ENCODE measurements at places on chromosomes 1 and 21. TPM values are rescaled to one million over a fixed set of nuclear protein-coding genes. Genes with fewer than 3 reads are reported as not detected.

ZYG11A gene
- total RNA-seq, result 0.90 TPM

- no peaks in the 10 kb centered on the region for H3K4me1 ChIP-seq
- H3K27ac ChIP-seq, result no peak overlapping the region
Measured at GRCh38 chr21:46394595-46395104, 64.0 kb upstream of the DIP2A start.

- H3K4me1 ChIP-seq, result peaks cover 31% of the 10 kb centered on the region
- peak overlapping the region; percentile 92 for H3K27ac ChIP-seq
- H3K36me3 ChIP-seq, result no peaks in the 10 kb centered on the region
- no peak for DNase-seq
- no peak overlapping the region for H3K4me3 ChIP-seq
Measured at GRCh38 chr21:34619841-34620665, 5.1 kb upstream of the RCAN1 start.

SYNJ1 gene
- 4.1 TPM for total RNA-seq

SHCBP1L gene
- total RNA-seq, result not detected

FABP3 gene
- 5.2 TPM for total RNA-seq

SLC16A4 gene
- total RNA-seq, result 0.71 TPM

- no peaks in the 10 kb centered on the region for H3K4me1 ChIP-seq
- no peak for DNase-seq
- H3K27me3 ChIP-seq, result no peaks in the 10 kb centered on the region
- H3K27ac ChIP-seq, result no peak overlapping the region
Measured at GRCh38 chr1:55623311-55623710, 408.1 kb upstream of the USP24 start.

ARHGAP30 gene
- total RNA-seq, result 65.7 TPM

GRCh38 chr1:230713547-230713914 is 391 bp downstream of the AGT start:
- H3K4me1 ChIP-seq, result peaks cover 2% of the 10 kb centered on the region
- no peak overlapping the region for H3K27ac ChIP-seq
- no peaks in the 10 kb centered on the region for H3K27me3 ChIP-seq
- H3K36me3 ChIP-seq, result no peaks in the 10 kb centered on the region
- DNase-seq, result no peak

RNASEL gene
- total RNA-seq, result 9.8 TPM

ECM1 gene
- total RNA-seq, result 0.71 TPM

GRCh38 chr1:191634801-191635508 is 523.3 kb upstream of the RGS18 start:
- no peaks in the 10 kb centered on the region for H3K36me3 ChIP-seq
- no peak overlapping the region for H3K27ac ChIP-seq
- no peaks in the 10 kb centered on the region for H3K4me1 ChIP-seq
- H3K27me3 ChIP-seq, result no peaks in the 10 kb centered on the region

- DNase-seq, result no peak
- no peaks in the 10 kb centered on the region for H3K27me3 ChIP-seq
- no peak overlapping the region for H3K4me3 ChIP-seq
- no peak overlapping the region for H3K27ac ChIP-seq
- H3K4me1 ChIP-seq, result no peaks in the 10 kb centered on the region
Measured at GRCh38 chr1:77582905-77583304, 99.6 kb downstream of the ZZZ3 start.

PLPPR4 gene
- 0.42 TPM for total RNA-seq

SAMD11 gene
- total RNA-seq, result 0.38 TPM

MMP23B gene
- total RNA-seq, result 4.1 TPM

GNPAT gene
- total RNA-seq, result 45.9 TPM

SMYD3 gene
- total RNA-seq, result 27.0 TPM

DNA sequence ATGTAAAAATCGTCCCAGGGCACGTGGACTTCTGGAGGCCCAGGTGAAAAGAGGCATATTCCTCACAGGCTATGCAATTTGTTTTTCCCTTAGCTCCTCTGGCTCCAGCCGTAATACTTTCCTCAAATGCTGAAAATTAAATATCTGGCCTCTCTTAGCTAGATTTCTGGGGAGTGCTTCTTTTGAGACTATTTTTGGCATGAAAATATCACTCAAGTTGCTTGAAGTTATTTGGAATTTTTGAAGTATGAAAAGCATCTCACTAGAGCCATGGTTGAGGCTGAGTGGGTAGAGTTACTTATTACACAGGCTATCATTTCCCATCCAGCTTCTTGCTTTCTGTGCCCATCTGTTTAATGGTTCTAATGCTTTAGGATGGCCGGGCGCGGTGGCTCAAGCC is 59.7 kb downstream of the MYOM3 start:
- H3K36me3 ChIP-seq, result no peaks in the 10 kb centered on the region
- H3K4me3 ChIP-seq, result no peak overlapping the region
- H3K27me3 ChIP-seq, result no peaks in the 10 kb centered on the region
- DNase-seq, result no peak
- no peaks in the 10 kb centered on the region for H3K4me1 ChIP-seq
- no peak overlapping the region for H3K27ac ChIP-seq

DNA sequence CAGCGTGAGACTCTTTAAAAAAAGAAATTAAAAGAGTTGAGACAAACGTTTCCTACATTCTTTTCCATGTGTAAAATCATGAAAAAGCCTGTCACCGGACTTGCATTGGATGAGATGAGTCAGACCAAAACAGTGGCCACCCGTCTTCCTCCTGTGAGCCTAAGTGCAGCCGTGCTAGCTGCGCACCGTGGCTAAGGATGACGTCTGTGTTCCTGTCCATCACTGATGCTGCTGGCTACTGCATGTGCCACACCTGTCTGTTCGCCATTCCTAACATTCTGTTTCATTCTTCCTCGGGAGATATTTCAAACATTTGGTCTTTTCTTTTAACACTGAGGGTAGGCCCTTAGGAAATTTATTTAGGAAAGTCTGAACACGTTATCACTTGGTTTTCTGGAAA is 31.2 kb downstream of the IFNAR1 start:
- no peak overlapping the region for H3K4me3 ChIP-seq
- peaks cover under 1% of the 10 kb centered on the region for H3K4me1 ChIP-seq
- peaks cover 49% of the 10 kb centered on the region for H3K36me3 ChIP-seq
- H3K27me3 ChIP-seq, result no peaks in the 10 kb centered on the region
- DNase-seq, result no peak

GRCh38 chr1:245019910-245020486 is 134.8 kb upstream of the KIF26B start:
- H3K27me3 ChIP-seq, result no peaks in the 10 kb centered on the region
- no peak overlapping the region for H3K27ac ChIP-seq
- H3K36me3 ChIP-seq, result no peaks in the 10 kb centered on the region
- H3K4me1 ChIP-seq, result peaks cover 3% of the 10 kb centered on the region

ARTN gene
- total RNA-seq, result 0.19 TPM

GRCh38 chr1:44625348-44625747 is 48.9 kb downstream of the TMEM53 start:
- no peaks in the 10 kb centered on the region for H3K4me1 ChIP-seq
- DNase-seq, result no peak
- H3K4me3 ChIP-seq, result no peak overlapping the region
- H3K36me3 ChIP-seq, result no peaks in the 10 kb centered on the region
- no peak overlapping the region for H3K27ac ChIP-seq
- no peaks in the 10 kb centered on the region for H3K27me3 ChIP-seq

- no peak overlapping the region for H3K4me3 ChIP-seq
- H3K27me3 ChIP-seq, result peaks cover 18% of the 10 kb centered on the region
- no peaks in the 10 kb centered on the region for H3K36me3 ChIP-seq
- no peaks in the 10 kb centered on the region for H3K4me1 ChIP-seq
Measured at GRCh38 chr1:2452932-2453315, 23.2 kb upstream of the PLCH2 start.

AMY1A gene
- 0.05 TPM for total RNA-seq

- H3K27ac ChIP-seq, result no peak overlapping the region
- peaks cover 11% of the 10 kb centered on the region for H3K4me1 ChIP-seq
- DNase-seq, result no peak
- H3K4me3 ChIP-seq, result no peak overlapping the region
Measured at GRCh38 chr1:43786960-43787359, 79.6 kb downstream of the ST3GAL3 start.

DNA sequence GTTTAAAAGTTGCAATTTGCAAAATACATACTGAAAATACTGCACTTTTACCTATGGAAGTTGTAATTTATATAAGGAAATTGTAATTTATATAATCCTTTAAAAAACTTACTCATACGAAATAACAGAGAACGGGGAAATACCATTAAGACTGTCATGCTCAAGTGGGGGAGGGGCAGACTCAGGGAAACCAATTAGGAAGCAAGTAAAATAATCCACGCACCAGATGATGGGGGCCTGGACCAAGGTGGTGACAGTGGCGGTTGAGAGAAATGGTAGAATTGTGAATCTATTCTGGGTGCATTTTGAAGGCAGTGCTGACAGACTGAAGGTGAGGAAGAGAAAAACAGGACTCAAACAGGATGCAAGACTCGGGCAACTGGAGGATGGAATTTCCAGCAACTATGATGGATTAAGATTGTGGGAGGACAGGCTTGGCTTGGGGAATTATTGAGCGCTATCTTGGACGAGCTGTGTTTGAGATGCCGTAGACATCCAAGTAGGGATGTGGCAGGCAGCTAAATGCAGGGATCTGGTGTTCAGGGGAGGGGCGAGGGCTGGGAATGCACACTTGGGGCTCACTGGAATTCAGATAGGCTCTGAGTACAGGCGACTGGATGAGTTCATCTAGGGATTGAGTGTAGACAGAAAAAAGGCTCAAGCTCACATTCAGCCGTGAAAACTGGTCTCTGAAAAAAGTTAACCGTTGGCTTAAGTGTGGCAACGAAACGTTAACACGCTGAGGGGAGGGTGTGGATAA is 977 bp downstream of the LCA5L start:
- no peaks in the 10 kb centered on the region for H3K36me3 ChIP-seq
- H3K27me3 ChIP-seq, result peaks cover 4% of the 10 kb centered on the region
- H3K27ac ChIP-seq, result peak overlapping the region; percentile 5

GRCh38 chr1:94658221-94658620 is 116.7 kb upstream of the F3 start:
- H3K27ac ChIP-seq, result no peak overlapping the region
- no peaks in the 10 kb centered on the region for H3K4me1 ChIP-seq
- H3K4me3 ChIP-seq, result no peak overlapping the region
- H3K27me3 ChIP-seq, result no peaks in the 10 kb centered on the region
- no peaks in the 10 kb centered on the region for H3K36me3 ChIP-seq
- DNase-seq, result no peak

DNA sequence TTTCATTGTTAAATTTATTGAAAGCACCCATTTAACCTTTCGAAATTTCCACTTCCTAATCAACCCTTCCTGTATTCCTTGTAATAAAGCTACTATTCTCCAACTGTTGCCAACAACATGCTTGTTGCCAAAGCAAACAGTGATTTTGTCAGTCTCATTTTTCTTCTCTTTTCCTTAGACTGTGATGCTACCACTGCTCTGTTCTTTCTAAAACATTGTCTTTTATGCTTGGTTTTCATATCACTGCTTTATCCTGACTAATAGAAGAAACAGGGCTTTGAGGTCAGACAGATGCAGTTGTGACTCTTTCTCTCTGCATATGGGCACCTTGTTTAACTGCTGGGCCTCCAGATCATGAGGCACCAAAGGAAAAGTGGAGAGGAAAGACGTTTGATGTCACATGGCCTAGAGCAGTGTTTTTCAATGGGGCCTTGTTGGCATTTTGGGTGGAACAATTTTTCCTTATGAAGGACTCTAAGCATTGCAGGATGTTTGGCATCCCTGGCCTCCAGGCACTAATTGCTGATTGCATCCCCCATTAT is 56.1 kb downstream of the HMCN1 start:
- no peak overlapping the region for H3K27ac ChIP-seq
- no peaks in the 10 kb centered on the region for H3K27me3 ChIP-seq
- no peak overlapping the region for H3K4me3 ChIP-seq
- H3K4me1 ChIP-seq, result no peaks in the 10 kb centered on the region

DNA sequence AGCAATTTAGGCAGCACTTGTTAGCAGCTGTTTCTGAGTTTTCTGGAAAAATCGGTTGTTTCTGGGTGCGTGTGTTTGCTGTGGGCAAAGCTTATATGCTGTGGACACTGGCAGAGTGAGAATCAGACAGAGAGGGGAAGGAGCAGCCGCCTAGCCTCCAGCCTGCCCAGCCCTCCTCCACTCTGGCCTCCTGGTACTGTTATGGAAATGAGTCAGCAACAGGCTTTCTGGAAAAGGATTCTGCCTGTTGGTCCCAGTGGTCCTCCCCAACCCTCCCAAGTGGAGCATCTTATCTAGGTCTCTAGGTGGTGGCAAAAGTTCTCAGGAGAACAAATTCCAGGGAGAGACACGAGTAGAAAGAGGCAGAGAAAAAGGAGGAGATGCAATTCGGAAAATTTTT is 42.2 kb upstream of the GOLT1A start:
- H3K4me1 ChIP-seq, result no peaks in the 10 kb centered on the region
- H3K36me3 ChIP-seq, result no peaks in the 10 kb centered on the region
- no peak overlapping the region for H3K4me3 ChIP-seq
- no peak overlapping the region for H3K27ac ChIP-seq
- no peak for DNase-seq

NID1 gene
- total RNA-seq, result 4.6 TPM

DNA sequence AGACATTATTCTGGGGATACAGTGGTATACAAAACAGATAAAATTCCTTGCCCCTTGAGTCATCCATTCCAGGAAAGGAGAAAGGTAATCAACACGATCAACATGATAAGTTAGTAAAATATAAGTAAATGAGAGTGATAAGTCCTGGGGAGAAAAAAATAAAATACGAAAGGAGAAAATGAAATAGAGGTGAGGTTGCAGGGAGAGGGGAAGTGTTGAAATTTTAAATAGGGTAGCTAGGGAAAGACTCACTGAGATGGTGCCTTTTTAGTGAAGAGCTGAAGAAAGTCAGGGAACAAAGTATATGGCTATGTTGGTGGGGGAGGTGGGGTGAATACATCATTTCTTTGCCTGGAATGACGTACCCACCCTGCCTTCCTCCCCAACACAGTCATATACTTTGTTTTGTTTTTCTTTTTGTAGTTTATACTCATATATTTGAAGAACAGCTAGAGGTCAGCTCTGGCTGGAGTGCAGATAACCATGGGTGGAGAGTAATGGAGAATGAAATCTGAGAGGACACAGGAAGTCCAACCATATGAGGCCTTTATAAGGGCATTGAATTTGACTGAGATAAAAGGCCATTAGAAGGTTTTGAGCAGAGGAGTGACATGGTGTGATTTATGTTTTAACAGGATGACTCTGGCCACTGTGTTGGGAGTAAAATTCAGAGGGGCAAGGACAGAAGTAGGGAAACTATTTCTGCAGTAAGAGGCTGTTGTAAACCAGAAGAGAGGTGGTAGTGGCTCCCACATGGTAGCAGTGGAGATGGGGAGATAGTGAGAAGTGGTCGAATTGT is 54.8 kb downstream of the OSBPL9 start:
- H3K27ac ChIP-seq, result no peak overlapping the region
- DNase-seq, result no peak
- no peaks in the 10 kb centered on the region for H3K4me1 ChIP-seq
- no peak overlapping the region for H3K4me3 ChIP-seq
- H3K27me3 ChIP-seq, result no peaks in the 10 kb centered on the region

Data from thymus (tissue), 14 donors.